Stimulated activated CD4-positive, alpha-beta T cell treated with anti-CD3 and anti-CD28 coated beads, Interleukin-4, amount 100 ng/mL, for 1 hour (primary cell): ENCODE measurements at places on chromosomes 1 and 21.

DNA sequence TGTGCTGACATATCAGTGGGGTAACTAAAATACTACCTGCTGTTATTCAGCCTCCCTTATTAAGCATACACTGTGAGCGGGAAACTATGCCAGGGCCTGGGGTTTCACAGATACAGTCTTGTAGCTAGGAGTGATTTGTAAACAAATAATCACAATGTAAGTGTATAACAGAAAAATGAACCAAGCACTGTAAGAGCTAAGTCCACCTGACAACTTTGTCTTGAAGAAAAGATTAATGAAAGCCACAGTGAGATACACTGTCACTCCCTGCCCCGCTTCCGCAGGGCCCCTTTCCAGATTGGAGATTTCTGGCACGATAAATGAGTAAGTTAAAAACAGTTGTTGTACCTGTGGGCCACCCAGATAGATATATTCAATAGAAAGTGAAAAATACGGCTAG lies 4.8 kb downstream of the RCAN3 start:
- no peak for DNase-seq

DNA sequence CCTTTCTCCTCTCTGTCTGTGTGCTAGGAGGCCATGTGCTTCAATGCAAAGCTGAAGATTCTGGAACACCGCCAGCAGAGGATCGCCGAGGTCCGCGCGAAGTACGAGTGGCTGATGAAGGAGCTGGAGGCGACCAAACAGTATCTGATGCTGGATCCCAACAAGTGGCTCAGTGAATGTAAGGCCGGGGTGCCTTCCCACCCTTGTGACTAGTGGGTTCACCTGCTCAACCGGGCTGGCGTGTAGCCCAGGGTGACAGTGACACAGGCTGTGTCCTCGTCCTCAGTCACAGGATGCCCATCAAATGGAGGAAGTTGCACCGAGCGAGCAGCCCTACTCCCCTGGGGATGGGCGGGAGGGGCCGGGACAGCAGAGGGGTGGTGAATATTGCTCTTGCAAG lies 544.1 kb downstream of the KIF26B start:
- no peak for DNase-seq

DNA sequence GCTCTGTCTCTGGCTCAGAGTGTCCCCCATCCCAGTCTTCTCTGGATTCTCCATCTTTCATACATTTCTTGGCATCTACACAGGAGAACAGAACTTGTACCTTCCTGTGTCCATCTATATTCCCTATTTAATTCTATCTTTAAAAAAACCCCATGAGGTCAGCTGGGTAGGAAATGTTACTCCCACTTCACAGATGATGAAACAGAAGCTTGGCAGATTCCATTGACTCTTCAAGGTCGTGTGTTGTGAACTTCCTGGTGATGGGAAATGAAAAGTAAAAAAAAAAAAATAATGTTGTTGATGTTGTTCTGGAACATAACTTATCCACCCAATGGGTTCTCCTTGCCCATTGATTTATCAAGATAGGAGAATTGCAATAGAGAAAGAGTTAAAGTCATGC lies 8.9 kb downstream of the CHI3L2 start:
- DNase-seq: no peak

DNA sequence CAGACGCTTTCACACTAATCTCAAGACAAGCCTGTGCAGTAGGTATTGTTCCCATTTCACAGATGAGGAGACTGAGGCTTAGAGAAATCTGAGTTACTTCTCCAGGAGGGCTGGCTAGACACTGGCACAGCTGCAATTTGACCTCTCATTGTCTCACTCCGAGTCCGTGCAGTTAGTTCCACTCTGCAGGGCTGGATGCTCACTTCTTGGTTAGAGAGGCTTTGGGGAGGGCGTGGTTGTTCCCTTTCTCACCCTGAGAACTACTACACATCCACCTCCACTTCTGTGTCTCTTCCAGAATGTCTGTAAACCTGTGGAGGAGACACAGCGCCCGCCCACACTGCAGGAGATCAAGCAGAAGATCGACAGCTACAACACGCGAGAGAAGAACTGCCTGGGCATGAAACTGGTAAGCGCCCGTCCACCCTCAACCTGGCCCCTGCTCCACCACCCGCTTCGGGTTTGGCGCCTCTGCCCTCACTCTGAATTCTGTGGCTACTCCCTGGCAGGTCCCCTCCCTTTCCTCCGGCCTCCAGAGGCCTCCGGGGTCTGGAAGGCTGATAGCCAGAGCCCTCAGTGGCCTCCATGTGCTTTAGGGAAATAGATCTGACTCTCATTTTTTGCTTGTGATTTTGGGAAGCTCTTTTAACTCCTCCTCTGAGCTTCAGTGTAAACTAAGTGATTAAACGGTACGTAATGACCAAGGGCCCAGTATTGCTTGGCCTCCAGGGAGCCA lies 29.1 kb downstream of the EIF2D start:
- peak; percentile 60 for DNase-seq

DNA sequence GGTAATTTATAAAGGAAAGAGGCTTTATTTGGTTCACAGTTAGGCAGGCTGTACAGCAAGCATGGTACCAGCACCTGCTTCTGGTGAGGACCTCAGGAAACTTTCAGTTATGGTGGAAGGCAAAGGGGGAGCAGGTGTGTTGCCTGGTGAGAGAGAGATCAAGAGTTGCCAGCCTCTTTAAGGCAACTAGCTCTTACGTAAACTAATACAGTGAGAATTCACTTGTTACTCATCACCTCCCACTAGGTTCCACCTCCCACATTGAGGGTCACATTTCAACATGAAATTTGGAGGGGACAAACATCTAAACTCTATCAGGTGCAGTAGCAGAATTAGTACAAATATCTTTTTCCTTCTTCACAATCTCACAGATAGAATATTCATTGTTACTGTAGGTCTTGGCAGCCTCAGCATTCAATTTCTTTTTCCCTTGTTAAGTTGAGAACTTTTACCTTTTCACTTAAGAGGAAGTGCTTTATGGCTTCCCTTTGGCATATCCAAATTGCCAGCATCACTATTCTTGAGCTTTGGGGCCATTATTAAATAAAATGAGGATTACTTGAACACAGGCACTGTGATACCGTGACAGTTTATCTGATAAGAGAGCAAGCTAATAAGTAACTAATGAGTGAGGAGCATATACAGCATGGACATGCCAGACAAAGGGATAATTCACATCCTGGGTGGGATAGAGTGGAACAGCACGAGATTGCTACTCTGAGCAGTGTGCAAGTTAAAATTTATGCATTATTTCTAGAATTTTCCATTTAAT lies 48.4 kb downstream of the MAGI3 start:
- no peak for DNase-seq

GRCh38 chr1:6962996-6963911 lies 178.0 kb downstream of the CAMTA1 start:
- DNase-seq: peak; percentile 62

- DNase-seq: no peak
Measured at GRCh38 chr1:117795190-117795589, 134.2 kb downstream of the GDAP2 start.

DNA sequence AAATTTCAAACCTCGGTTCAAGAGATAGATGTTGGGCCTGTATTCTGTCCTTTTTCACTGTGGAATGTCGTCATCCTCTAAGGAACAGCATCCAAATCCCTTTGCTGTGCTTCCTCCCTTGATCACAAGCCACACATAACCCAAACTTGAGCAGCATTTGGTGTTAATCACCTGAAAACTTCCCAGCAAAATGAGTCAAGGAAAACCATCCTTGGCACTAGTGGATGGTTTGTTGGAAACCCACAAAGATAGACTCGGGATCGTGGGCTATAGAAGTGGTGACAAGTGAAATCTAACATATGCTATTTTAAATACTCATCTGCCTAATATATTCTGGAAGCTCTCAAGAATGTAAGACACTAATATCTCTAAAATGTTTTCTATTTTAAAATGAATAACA lies 459.1 kb downstream of the SETD4 start:
- DNase-seq: no peak

DNA sequence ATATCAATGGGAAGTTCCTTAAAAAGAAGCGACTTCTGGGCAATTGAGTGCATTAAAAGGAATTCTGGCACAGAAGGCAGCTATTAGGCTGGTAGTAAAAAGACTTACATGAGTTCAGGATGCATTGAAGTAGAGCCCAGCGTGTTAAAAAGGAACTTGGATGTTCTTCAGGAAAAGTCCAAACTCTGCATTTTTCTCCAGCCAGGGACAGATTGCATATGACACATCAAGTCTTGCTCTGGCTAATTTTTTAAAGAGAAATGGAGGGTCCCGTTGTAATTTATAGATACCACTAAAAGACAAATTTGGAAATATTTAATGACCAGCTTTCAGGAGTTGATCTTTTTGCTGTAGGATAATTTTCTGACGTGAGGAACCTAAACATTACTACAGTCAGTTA lies 1.2 kb downstream of the TPRG1L start:
- no peak for DNase-seq

DNA sequence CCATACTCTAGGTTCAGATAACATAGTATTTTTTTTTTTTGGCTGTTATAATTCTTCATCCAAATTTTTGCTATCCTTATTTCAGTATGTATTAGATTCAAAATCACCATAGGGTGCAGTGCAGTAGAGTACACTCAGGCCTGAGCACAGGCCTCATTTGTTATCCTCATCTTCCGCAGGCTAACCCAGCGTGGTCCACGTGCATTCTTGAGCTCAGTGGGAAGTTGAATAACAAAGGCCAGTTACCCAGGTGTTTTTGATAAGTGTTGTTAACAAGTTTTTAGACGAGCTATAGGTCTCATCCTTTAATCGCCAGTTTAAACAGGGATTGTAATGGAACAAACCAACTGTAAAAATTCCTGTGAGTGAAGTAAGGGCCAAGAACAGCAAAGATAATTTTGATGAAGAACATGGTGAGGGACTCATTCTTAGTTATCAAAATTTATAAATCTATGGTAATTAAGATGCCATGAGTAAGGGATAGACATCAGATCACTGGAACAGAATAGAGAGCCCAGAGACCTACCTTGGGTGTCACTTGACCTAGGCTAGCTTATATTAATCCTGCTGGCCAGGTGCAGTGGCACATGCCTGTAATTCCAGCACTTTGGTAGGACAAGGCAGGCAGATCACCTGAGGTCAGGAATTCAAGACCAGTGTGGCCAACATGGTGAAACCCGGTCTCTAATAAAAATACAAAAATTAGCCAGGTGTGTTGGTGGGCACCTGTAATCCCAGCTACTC lies 22.0 kb downstream of the FLVCR1 start:
- DNase-seq: no peak

DNA sequence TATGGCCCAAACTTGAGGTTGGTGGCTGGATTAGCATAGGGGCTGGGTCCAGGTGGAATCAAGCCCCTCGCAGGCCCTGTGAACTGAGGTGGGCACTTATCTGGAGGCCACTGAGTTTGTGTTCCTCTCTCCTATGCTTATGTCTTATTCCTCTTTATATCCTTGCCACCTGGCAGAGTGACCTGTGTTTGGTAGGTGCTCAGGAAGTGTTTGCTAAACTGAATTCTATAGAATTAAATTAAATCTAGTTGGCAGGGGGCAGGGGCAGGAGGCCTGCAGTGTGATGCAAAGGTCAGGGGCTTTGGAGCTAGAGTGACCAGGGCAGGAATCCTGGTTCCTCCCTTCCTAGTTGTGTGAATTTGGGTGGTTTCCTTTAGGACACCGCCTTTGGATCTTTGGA lies 1.1 kb upstream of the TMEM9 start:
- DNase-seq: no peak

GRCh38 chr1:45206808-45207623 lies 611 bp upstream of the ZSWIM5 start:
- no peak for DNase-seq

GRCh38 chr1:41657679-41658295 lies 173.3 kb upstream of the EDN2 start:
- no peak for DNase-seq

GRCh38 chr1:90730243-90731022 lies 13.3 kb upstream of the BARHL2 start:
- DNase-seq: no peak

GRCh38 chr1:1340791-1341548 lies 8.2 kb downstream of the DVL1 start:
- DNase-seq: no peak

DNA sequence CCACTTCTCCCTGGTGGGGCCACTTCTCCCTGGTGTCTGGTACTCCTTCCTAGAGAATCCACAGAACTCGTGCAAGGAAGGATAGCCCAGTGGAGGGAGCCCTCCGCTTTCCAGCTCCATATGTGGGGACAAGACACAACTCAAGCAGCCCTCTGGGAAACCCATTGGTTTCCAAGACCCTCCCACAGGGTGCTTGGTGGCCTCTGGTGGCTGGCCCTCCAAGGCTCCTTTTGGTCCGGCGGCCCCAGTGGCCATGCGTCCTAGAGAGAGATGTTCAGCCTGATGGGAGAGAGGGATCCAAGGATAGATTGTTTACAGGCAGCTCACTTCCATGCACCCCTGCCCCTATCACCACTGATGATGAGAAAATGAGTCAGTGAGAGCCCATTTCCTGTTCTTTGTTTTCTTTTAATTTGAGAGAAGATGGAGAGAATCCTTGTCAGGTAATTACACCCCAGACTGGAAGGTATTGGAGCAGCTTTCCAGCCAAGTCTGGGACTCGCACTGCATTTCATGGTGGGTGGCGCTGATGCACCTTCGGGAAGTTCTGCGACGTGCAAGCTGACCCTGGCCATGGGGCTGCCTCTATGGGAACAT lies 486.2 kb upstream of the VAMP3 start:
- DNase-seq: no peak

- DNase-seq: no peak
Measured at GRCh38 chr1:33317354-33317753, 3.5 kb downstream of the A3GALT2 start.

- no peak for DNase-seq
Measured at GRCh38 chr1:36320291-36320761, 3.1 kb downstream of the EVA1B start.

GRCh38 chr1:205430696-205431305 lies 8.9 kb upstream of the LEMD1 start:
- DNase-seq: peak; percentile 66

GRCh38 chr1:84632673-84633434 lies 57.4 kb downstream of the SSX2IP start:
- no peak for DNase-seq

DNA sequence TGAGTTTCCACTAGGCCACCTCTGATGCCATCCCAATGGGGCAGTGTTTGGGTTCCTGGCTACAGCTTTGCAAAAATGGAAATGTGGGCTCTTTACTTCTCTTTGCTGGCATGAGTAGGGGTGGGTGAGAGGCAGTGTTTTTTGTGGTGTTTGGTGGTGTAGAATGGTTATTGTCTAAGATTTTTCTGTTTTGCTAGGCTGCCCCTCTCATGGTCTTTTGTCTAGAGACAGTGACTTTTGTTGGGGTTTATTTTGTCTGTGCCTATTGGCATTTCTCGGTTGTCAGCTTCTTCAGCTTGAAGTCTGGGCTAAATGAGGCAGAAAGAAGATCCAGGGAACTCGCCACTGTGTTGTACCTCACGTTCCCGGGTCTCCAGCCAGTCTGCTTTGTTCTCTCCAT lies 112.1 kb downstream of the CENPF start:
- no peak for DNase-seq

GRCh38 chr1:118042501-118042900 lies 113.0 kb downstream of the WDR3 start:
- DNase-seq: no peak

DNA sequence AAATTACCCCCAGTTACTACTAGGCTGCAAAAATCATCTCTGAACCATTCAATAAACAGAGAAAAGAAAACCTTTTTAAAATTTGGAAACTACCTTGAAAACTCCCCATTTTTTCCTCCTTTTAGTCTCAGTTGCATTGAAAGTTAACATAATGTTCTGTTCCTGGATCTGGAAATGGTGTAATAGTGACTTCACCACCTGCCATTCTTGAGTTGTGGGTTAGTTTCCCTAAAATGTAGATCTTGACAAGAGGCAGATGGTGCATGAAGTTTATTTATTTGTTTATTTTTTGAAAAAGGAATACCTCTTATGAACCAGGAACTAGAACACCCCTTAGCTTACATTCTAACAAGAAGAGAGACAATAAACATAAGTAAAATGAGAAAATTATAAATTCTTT lies 72.8 kb downstream of the ATF6 start:
- no peak for DNase-seq
